ENCODE measurements at places on chromosomes 5 and 9. TPM values are rescaled to one million over a fixed set of nuclear protein-coding genes. Genes with fewer than 3 reads are reported as not detected.

DNA sequence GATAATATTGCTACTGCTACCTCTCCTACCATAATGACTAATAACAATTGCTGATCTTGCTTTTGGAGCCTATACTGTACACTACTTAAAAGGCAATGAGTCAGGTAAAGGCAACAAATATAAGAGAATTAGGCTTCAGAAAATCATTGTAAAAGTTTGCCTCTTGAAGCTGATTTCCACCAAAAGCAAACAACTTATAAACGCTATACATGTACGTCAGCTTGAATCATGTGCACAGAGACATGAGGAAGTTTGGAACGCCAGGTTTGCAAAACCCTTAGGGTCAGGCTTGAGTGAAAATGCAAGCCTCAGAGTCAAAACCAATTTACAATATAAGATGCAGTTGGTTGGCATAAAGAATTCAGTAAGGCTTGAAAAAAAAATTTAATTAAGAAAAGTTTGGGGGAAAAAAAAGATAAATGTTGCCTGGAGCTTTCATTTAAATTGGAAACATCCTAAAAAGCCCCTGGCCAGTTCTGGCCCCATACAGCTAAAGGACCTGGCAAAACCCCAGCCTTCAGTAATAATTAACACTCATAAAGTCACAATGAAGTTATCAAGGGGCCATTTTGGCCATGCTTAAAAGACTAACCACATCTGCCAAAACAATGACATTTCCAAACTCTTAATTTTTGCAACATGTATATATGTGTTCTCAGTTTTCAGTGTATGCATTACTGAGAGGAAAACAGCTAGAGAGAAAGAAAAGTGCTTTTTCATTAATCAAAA is 181.0 kb upstream of the NFIL3 start:
- DNase-seq = no peak

GRCh38 chr5:14414656-14415023 is 167.0 kb upstream of the OTULINL start:
- no peak for DNase-seq

DNA sequence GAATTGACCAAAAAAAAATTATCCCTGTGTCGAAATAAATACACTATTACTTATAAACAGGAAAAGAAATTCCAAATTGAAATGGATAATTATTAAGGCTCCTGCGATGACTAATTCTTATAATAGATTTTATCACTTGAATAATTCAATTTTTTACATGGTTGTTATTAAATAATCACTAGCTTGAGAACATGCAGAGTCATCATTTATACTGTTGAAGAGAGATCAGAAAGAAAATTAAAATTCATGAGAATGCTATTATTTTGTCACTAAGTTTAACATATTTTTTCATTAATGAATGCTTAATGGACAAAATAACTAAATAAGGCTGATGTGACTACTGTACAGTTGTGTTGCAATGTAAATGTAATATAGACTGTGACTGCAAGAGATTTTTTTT is 1011.3 kb upstream of the C9orf72 start:
- no peak for DNase-seq

DNA sequence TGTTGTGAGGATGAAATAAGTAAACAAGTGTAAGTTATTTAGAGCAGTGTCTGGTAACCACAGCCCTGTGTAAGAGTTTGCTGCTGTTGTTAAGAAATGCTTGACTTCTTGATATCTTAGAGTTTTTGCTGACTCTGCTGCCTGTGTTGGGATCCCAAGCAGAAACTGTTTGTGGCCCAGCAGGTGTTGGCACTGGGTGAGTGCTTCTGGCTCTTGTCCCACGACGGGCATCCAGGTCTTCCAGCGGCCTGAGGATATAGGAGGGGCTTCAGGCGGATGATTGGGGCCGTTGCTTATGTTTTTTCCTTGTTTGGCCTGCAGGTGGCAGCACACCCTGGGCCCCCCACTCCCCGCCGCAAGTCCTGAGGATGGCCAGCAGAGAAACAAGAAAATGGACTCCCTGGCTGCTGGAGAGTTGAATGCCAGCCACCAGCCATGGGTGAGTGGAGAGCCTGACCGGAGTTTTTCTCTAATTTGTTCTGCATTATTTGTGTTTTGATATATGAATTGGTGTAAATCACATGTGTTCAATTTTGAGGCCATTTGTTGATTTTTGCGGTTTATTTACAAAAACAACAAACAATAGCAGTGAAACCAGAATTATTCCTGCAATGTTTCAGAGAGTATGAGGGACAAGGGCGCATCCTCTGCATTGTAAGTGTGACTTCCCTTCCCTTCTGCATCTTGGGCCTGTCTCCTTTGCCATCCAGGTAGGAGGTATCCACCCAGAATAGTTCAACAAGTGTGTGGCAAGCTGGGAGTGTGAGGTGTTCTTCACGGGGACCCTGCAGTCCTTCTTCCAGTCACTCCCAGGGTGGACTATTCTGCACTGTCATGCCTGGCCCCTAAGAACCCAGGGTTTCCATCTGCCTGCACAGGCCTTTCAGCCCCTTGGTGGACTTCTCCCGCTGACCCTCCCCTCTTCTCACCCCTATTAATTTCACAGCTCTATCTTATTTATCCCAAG is 50.3 kb downstream of the SLC22A5 start:
- peak; percentile 62 for DNase-seq

GRCh38 chr5:65588694-65589093 is 25.6 kb downstream of the PPWD1 start:
- no peak for DNase-seq

GRCh38 chr5:24167806-24168205 is 477.0 kb downstream of the CDH10 start:
- no peak for DNase-seq

- DNase-seq = no peak
Observed at GRCh38 chr9:92004045-92004392, 54.0 kb upstream of the ROR2 start.

DNA sequence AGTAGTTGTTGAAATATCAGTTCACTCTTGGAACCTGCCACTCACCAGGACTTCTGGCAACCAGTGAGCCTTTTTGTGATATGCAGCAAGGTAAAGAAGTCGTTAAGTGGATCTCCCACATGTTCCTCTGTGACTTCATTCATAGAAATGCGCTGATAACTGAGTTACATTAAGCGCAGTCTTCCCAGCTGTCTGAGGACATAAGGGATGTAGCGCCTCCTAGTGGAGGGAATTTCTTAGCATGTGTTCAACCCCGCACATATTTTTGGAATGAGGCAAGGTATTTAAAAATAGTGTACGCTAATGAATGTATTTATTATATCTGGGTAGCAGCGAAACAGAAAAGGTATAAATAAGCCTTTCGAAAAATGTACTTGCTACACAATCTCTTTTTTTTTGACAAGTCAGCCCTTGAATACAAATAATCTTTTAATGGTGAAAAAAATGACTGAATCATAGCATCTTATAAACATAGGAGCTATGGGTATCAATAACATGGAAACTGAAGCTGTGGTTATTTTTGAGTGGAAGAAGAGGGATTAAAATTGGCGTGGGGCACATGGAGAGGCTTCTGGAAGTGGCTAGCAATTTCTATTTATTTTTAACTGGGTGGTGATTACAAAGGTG is 38.0 kb downstream of the PALM2AKAP2 start:
- DNase-seq = no peak

DNA sequence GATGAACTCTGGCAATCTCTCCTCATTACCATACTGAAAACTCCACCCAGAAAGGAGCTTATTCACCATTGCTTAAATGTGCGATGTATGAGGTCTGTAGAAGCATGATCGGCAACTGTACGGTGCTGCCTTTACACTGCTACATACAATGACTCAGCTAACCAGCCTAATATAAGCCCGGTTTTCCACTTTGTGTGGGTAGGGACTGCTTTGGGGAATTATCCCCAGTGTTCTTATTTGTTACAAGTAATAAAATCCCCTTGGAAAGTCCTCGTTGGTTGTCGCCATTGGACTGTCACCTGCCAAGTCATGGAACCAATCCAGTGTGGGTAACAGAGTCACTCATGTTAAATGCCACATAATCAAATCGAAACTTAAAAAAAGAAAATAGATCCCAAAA is 23.5 kb upstream of the TENT2 start:
- no peak for DNase-seq

DNA sequence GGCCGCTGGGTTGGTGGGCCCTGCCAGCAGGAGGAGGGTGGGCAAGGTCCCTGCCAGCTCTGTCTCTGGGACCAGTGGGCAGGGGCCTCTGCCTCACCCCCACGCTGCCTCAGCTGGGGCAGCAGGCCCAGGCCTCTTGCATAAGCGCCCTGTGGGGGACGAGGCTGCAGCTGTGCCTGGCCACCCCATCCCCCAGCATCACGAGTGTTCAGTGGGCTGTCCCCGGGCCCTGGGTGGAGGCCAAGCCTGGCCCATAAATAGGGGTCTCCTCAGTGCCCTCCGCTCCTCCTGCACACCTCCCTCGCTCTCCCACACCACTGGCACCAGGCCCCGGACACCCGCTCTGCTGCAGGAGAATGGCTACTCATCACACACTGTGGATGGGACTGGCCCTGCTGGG is at the start of gene PTGDS:
PTGDS (plus strand) TSS at position 282 of the 400 bp plus-strand sequence; CDS start at position 357, 75 bp downstream.
- no peak for DNase-seq

DNA sequence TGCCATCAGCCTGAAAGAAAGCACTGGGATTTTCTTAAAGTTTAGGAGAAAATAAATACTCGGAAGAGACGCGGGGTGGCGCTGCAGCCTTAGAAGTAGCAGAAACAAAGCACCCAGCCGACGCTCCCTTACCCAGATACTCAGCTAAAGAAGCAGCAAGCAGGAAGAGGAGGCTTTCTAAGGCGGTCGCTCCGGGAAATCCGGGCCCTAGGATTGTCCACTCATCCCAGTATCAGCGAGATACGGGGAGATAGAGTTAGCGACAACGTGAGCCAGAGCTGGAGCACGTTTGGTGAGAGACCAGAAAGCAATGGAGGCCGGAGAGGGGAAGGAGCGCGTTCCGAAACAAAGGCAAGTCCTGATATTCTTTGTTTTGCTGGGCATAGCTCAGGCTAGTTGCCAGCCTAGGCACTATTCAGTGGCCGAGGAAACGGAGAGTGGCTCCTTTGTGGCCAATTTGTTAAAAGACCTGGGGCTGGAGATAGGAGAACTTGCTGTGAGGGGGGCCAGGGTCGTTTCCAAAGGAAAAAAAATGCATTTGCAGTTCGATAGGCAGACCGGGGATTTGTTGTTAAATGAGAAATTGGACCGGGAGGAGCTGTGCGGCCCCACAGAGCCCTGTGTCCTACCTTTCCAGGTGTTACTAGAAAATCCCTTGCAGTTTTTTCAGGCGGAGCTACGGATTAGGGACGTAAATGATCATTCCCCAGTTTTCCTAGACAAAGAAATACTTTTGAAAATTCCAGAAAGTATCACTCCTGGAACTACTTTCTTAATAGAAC is at the start of gene PCDHB2:
PCDHB2 (plus strand) TSS at position 135 of the 782 bp plus-strand sequence; CDS start at position 311, 176 bp downstream.
- no peak for DNase-seq

DNA sequence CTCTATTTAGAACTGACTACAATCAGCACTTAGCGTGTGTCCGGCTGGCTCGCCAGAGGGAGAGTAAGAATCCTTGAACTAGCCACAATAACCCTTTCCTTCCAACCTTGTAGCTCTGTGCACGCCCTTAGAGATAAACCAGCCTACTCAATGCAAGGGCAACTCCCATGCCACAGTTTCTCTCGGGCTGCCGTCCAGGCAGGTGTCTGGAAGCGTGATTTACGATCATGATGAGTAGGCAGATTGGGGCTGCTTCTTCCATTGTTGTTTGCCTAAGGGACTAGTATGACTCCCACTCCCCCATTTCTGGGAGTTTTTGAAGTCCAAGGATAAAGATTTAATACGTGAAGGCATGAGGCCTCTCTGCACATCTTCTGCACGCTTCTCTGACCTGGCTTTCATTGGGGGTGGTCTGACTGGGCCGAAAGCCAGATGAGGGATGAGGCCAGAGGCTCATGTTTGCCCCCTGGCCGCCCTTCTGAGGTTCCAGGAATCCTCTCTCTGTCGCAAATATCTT is 134.0 kb upstream of the MYO10 start:
- no peak for DNase-seq

DNA sequence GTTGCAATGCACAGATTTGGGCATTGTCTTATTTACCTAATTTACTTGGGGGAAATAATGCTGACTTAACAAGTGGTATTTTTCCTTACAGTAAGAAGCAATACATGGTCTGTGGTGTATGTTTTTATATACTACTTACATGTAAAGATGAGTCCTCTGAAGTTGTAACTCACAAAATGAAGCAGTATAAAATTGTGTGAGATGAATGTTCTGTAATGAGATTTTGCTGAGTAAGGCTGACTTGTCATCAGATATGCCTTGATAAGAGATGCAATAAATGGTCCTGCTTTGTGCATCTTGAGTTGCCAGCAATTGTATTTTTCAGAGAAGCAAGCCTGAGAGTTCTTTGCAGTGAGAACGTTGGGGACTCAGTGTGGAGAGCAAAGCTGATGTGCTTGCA is 92.2 kb upstream of the GNAQ start:
- DNase-seq = no peak

GRCh38 chr9:9998491-9999287 is 614.1 kb downstream of the PTPRD start:
- DNase-seq = no peak

- no peak for DNase-seq
Observed at GRCh38 chr9:91023741-91024140, 222.1 kb downstream of the SYK start.

- DNase-seq = peak; percentile 37
Observed at GRCh38 chr5:122999947-123000563, 36.5 kb downstream of the PPIC start.

GRCh38 chr9:125540497-125540896 is 166.5 kb downstream of the MAPKAP1 start:
- DNase-seq = no peak

DNA sequence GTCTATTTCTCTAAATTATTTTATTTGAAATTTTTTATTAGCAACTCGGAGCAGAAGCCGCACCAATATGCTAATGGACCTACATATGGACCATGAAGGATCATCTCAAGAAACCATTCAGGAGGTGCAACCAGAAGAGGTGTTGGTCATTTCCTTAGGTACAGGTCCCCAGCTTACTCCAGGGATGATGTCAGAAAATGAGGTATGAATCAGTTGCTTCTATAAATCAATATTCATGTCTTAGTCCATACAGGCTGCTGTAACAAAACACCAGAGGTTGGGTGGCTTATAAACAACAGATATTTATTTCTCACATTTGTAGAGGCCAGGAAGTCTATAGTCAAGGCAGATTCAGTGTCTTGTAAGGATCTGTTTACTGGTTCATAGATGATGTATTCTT is 50.8 kb downstream of the GAPVD1 start:
- no peak for DNase-seq

Gene FOXB2
- total RNA-seq = not detected

Gene KIF20A
- 0.40 TPM for total RNA-seq

Gene UNC5A
- total RNA-seq = not detected

Gene SYNPO
- total RNA-seq = 49.3 TPM

Gene FYB1
- 0.55 TPM for total RNA-seq

Gene NAIP
- 11.2 TPM for total RNA-seq

Gene SLCO6A1
- not detected for total RNA-seq

Gene RMND5B
- 57.2 TPM for total RNA-seq

Gene RFK
- 8.0 TPM for total RNA-seq

Gene SCGB3A2
- total RNA-seq = not detected

All from activated B cell treated with CpG ODN at 0.5 μM for 24 hours (primary cell).